Psoas muscle (tissue), 8 donors: ENCODE measurements at places on chromosomes 3 and 15.

DNA sequence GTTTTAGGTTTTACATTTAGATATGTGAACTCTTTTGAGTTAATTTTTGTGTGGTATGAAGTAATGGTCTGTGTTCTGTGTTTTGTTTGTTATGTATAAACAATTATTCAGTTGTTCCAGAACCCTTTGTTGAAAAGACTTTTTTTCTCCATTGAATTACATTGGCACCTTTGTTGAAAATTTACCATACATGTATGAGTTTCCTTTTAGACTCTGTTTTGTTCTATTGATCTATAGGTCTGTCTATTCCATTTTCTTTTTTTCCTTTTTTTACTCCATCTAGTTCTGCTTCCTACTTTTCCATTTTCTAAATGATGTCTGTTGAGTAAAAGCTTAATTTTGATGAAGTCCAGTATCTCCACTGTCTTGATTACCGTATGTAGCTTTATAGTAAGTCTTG lies 31.4 kb downstream of the ARIH2 start:
- H3K27me3 ChIP-seq, result no peaks in the 10 kb centered on the region
- DNase-seq, result no peak
- no peaks in the 10 kb centered on the region for H3K36me3 ChIP-seq
- no peak overlapping the region for H3K4me3 ChIP-seq
- H3K27ac ChIP-seq, result peak overlapping the region; percentile 67
- H3K4me1 ChIP-seq, result peaks cover 48% of the 10 kb centered on the region

DNA sequence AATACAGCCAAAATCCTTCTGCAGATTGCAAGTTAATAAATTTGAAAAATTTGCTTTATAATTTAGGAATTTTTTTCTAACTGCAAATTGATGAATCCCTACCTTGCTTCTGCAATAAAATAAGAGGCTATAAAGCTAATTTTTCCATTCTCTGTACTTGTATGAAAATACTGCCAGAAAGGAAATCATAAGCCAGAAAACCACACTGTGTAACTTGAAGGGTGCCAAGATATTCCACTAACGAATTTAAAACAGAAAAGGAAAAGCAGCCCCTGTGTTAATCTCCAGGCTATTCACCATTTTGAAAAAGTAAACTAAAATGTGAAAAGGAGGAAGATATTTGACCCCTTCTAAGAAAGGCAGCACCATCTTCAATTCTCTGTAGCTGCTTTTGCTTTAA lies 557.9 kb upstream of the ZNF385D start:
- no peak overlapping the region for H3K27ac ChIP-seq
- no peaks in the 10 kb centered on the region for H3K36me3 ChIP-seq
- H3K4me3 ChIP-seq, result no peak overlapping the region
- no peaks in the 10 kb centered on the region for H3K4me1 ChIP-seq
- no peaks in the 10 kb centered on the region for H3K27me3 ChIP-seq

DNA sequence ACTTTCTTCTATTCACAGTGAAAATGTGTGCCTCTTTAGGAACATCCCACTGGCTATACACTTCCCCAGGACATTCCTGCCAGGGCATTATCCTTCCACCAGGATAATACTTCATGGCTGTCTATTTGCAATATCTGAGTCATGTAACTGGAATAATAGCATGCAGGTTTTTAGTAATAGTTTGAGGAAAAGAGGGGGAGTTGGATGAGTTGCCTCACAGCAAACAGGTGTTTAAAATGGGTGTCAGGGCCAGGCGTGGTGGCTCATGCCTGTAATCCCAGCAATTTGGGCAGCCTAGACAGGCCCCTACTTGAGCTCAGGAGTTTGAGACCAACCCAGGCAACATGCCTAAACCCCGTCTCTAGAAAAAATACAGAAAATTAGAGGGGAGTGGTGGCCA lies 585.9 kb downstream of the DIPK2A start:
- no peaks in the 10 kb centered on the region for H3K4me1 ChIP-seq
- no peak overlapping the region for H3K27ac ChIP-seq
- DNase-seq, result no peak
- no peak overlapping the region for H3K4me3 ChIP-seq

DNA sequence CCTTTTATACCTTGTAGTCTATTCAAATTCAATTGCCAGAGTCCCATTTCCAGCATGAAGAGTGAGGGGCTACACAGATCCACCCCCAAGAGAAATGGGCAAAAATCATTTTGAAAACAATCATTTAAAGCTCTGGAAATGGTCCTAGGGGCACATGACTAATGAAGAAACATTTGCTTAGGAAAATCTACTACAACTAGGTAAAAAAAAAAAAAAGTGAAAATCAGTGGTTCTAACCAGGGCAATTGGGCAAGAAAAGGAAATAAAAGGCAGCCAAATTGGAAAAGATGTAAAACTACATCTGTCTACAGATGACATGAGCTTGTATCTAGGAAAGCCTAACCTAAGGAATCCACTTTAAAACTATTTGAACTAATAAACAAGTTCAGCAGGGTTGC lies 9.4 kb downstream of the IMPG2 start:
- H3K36me3 ChIP-seq, result no peaks in the 10 kb centered on the region
- H3K27ac ChIP-seq, result peak overlapping the region; percentile 28
- H3K4me3 ChIP-seq, result no peak overlapping the region
- DNase-seq, result no peak

GRCh38 chr3:139935016-139935865 lies at the start of gene CLSTN2:
CLSTN2 (plus strand) TSS chr3:139935185.
- H3K36me3 ChIP-seq, result no peaks in the 10 kb centered on the region
- no peak within 1 kb of the TSS for H3K27ac ChIP-seq
- H3K4me3 ChIP-seq, result peak within 1 kb of the TSS; percentile 63
- peak; percentile 79 for DNase-seq
- H3K4me1 ChIP-seq, result peaks cover 6% of the 10 kb centered on the region

DNA sequence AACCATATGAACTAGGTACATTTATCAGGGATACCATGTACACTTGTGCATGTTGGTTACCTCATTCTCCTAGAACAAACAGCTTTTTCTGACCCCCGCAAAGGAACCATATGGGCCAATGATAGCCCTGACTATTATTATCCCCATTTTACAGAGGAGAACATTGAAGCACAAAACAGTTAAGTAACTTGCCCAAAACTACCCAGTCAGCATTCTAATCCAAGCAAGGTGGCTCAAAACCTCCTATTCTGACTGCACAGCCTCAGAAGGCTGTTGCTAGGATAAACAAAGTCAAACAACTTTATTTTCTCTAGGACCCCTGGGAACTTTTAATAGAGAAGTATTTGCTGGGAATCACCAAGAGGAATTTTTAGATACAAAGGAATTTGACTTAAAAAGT lies 36.7 kb downstream of the CFAP44 start:
- H3K36me3 ChIP-seq, result no peaks in the 10 kb centered on the region
- no peak overlapping the region for H3K4me3 ChIP-seq
- H3K27me3 ChIP-seq, result no peaks in the 10 kb centered on the region
- DNase-seq, result no peak
- H3K4me1 ChIP-seq, result no peaks in the 10 kb centered on the region
- no peak overlapping the region for H3K27ac ChIP-seq

DNA sequence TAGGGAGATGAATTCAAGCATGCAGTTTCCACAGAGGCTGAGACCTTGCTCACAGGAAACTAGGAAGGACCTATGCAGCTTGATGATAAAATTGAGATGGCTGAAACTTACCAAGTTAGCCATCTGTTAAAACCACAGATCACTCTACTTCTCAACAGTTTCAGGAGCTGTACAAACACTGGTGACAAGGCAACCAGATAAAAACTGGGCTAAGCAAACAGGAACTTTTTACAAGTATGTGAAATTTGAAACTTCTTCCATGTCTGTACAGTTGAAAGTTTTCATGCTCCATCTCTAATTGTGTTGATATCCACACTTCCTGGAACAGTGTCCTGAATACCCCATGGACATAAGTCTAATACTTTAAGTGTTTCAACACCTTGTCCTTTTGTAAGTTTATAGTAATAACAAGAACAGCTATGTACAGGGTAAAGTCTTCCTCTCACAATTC lies 78.2 kb downstream of the FAIM start:
- H3K36me3 ChIP-seq, result peaks cover 2% of the 10 kb centered on the region
- no peak overlapping the region for H3K4me3 ChIP-seq
- H3K27ac ChIP-seq, result no peak overlapping the region
- no peaks in the 10 kb centered on the region for H3K4me1 ChIP-seq
- DNase-seq, result no peak

DNA sequence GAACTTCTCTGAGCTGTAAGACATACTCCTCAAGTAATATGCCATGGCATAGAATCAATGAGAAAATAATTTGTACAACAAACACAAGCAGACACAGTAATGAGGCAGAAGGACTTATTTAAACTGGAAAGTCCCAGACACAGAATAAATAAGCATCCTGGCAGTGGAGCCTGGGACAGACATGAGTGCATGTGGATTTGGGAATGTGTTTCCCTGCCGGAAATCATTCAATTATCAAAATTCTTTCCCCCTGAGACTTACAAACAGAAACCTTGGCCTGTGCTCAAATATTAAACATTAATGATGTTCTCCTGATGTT lies 520.1 kb downstream of the ROBO1 start:
- no peaks in the 10 kb centered on the region for H3K4me1 ChIP-seq
- H3K27me3 ChIP-seq, result no peaks in the 10 kb centered on the region
- no peak overlapping the region for H3K27ac ChIP-seq
- no peaks in the 10 kb centered on the region for H3K36me3 ChIP-seq

DNA sequence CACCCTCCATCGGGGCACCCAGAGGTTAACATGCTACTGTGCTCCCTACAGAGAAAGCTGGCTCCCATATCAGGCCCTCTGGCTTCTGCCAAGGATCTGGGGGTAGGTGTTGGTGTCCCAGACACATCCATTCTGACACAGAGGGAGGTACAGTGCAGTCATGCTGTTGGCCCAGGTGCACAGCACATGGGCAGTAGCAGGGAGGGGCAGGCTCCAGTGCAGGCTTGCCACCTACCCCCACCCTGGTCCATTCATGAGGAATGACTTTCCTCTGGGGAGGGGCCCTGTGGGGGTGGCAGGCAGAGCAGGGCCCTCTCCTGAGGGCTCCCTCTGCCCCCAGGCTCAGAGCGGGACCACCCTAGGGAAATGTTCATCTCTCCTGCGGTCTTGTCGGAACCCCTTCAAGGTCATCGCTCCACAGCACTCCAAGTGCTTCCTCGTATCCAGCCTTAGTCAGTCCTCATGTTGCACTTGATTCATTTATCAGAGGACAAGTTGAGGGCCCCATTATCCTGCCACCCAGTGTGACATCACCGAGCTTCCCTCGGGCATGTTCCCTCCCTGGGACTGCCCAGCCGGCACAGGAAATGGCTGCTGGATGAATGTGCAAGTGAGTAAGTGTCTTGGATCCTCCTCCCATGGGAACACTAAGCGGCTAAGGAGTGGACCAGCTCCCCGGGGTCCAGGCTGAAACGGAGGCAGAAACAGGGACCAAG lies 10.0 kb downstream of the DUSP7 start:
- peak overlapping the region; percentile 60 for H3K27ac ChIP-seq
- H3K27me3 ChIP-seq, result no peaks in the 10 kb centered on the region
- H3K36me3 ChIP-seq, result peaks cover 3% of the 10 kb centered on the region
- peaks cover 27% of the 10 kb centered on the region for H3K4me1 ChIP-seq
- no peak overlapping the region for H3K4me3 ChIP-seq

- H3K36me3 ChIP-seq, result no peaks in the 10 kb centered on the region
- DNase-seq, result no peak
- H3K4me3 ChIP-seq, result no peak overlapping the region
- no peak overlapping the region for H3K27ac ChIP-seq
- H3K27me3 ChIP-seq, result peaks cover 13% of the 10 kb centered on the region
These were observed 67.1 kb downstream of the CEMIP start for GRCh38 chr15:80846031-80846815.

- H3K4me1 ChIP-seq, result no peaks in the 10 kb centered on the region
- DNase-seq, result no peak
- no peak overlapping the region for H3K27ac ChIP-seq
- no peak overlapping the region for H3K4me3 ChIP-seq
These were observed 23.9 kb downstream of the ATP1B3 start for GRCh38 chr3:141900343-141900742.

GRCh38 chr3:171458071-171458863 lies 1.9 kb downstream of the TNIK start:
- H3K4me3 ChIP-seq, result peak overlapping the region; percentile 79
- DNase-seq, result no peak
- H3K27ac ChIP-seq, result peak overlapping the region; percentile 87
- H3K36me3 ChIP-seq, result no peaks in the 10 kb centered on the region
- H3K4me1 ChIP-seq, result peaks cover 27% of the 10 kb centered on the region

DNA sequence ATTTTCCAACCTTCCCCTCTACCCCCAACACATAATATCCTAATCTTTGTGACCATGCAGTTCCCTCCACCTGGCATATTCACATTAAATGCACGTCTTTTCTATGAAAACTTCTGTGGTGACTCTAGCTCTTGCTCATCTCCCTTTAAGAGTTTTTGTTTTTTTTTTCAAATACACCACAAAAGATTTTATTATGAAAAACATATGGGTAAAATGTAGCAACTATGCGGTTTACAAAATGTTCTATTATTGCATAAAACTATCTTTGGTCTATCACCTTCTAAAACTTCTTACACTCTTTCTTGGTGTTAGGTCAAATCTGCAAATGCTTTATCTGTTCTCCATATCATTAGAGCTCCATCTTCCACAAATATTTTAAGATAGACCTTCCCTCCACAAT lies 38.6 kb upstream of the ADGRG7 start:
- H3K27ac ChIP-seq, result no peak overlapping the region
- H3K36me3 ChIP-seq, result no peaks in the 10 kb centered on the region
- no peak overlapping the region for H3K4me3 ChIP-seq

DNA sequence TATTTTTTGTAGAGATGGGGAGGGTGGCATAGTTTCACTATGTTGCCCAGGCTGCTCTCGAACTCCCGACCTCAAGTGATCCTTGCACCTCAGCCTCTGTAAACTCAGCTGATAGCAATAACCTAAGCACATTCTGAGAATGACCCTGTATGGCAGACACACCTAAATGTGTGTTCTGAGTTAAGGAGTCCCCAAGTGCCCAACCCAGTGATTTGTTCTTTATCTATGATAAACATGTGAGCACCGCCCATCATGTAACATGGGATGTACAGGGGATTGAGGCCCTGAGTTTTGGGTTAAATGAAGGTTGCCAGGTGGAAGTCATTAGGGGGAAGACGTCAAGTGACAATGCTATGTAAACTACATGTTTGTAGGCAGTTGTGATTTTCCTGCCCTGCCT lies 5.7 kb downstream of the NCEH1 start:
- H3K4me3 ChIP-seq, result no peak overlapping the region
- no peaks in the 10 kb centered on the region for H3K27me3 ChIP-seq
- H3K4me1 ChIP-seq, result peaks cover 6% of the 10 kb centered on the region
- no peak for DNase-seq
- no peaks in the 10 kb centered on the region for H3K36me3 ChIP-seq

- DNase-seq, result no peak
- no peaks in the 10 kb centered on the region for H3K4me1 ChIP-seq
- H3K27ac ChIP-seq, result no peak overlapping the region
- no peaks in the 10 kb centered on the region for H3K27me3 ChIP-seq
These were observed 41.9 kb upstream of the TUBGCP5 start for GRCh38 chr15:23081271-23081670.

- H3K27me3 ChIP-seq, result peaks cover 9% of the 10 kb centered on the region
- no peaks in the 10 kb centered on the region for H3K36me3 ChIP-seq
- no peak for DNase-seq
- no peak overlapping the region for H3K4me3 ChIP-seq
- H3K27ac ChIP-seq, result no peak overlapping the region
- no peaks in the 10 kb centered on the region for H3K4me1 ChIP-seq
These were observed 10.3 kb upstream of the LRRC34 start for GRCh38 chr3:169822983-169823382.
